Hematopoietic multipotent progenitor cell treated with erythropoietin and hydrocortisone succinate and interleukin-3 and kit ligand, for 6 days (in vitro differentiated cells): ENCODE measurements at places on chromosomes 16 and 17.

DNA sequence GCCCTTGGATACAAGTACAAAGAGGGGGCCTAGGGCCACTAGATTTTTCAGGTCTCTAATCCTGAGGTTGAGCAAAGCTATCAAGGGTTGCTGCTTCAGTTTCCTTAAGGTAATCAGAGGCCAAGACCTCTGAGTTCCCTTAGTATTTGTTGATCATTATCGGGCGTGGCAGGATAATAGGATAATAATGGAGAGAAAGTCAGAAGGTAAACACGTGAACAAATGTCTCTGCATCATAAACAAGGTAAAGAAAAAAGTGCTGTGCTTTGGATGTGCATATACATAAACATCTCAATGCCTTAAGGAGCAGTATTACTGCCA, 41.5 kb upstream of the YPEL2 start:
- peak; percentile 75 for DNase-seq

DNA sequence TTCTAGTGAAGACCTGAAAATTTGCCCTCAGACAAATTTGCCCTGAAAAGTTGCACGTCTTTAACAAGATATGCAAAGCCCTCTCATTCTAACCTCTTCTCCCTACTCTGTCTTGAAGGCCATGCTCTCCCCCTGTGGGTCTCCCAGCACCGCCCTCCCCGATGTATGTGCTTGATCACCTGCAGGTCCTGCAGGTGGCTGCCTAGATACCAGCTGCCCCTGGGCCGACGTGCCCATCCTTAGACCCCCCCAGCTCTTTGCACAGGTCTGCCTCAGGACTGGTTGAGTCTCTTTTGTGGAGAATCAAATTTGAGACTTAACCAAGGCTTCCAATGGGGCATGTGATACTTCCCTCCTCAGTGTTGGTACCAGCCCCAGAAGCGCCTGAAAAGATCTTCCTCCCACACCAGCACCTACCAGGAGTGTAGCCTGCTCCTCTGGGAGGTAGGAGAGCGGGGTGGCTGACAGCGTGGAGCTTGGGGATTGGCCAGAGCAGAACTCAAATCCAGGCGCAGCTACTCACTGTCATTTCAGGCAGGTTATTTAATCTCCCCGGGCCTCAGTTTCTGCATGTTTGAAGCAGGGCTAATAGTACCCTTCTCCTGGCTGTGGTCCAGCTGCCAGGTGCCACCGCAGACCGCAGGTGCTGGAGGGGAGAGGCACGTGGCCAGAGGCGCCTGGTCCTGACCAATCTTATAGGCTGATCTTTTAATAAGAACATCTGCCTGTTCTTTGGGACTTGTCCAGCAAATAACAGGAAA, 4.5 kb upstream of the MRPL38 start:
- no peak for DNase-seq

DNA sequence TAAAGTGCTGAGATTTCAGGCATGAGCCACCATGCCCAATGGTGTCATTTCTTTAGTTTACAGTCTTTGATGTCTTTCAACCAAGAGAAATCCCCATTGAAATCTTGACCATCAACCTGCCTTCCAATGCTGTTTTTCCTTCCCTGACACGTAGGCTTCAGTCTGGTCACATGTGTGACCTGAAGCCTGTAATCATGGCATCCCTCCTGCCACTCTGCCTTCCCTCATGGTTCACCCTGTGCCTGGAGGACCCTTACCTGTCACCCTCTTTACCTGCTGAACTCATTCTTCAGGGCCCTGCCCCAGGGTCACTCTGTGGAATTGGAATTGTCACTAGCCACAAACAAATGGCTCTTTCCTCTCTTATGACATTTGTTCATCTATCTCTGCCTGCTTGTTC, 18.1 kb upstream of the ARHGAP23 start:
- no peak for DNase-seq

DNA sequence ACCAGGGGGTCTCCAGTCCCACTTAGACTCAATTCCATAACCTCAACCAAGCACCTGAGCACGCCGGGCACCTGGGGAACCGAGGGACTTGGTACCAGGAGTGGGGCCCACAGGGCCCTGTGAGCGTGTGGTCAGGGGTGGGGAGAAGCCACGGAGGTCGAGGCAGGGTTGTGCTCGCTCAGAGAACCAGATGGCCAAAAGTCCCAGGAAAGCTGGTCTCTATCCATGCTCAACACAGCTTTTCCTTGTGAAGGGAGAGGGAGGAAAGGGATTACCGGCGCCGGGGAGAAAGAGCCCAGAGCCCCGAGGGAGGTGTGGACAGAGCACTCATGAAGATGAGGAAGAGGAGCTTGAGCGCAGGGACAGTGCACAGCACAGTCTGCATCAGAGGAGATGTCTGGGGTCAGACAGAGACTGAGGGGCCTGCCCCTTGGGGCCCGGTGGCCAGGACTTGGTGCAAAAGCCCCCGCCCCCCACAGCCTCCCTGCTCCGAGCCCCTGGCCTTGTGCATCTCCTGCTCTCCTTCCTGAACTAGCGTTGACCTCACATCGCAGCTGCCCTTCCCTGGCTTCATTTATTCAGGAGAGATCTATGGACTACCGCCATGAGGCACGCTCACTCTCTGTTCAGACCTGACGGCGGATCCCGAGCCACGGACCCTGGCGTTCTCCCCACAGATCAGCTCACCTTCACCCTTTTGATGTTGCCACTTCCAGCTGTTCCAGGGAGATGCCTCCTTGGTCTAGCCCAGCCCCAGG, 355.4 kb upstream of the TNRC6C start:
- no peak for DNase-seq

GRCh38 chr17:49687878-49688491, 10.1 kb upstream of the SPOP start:
- DNase-seq: no peak

DNA sequence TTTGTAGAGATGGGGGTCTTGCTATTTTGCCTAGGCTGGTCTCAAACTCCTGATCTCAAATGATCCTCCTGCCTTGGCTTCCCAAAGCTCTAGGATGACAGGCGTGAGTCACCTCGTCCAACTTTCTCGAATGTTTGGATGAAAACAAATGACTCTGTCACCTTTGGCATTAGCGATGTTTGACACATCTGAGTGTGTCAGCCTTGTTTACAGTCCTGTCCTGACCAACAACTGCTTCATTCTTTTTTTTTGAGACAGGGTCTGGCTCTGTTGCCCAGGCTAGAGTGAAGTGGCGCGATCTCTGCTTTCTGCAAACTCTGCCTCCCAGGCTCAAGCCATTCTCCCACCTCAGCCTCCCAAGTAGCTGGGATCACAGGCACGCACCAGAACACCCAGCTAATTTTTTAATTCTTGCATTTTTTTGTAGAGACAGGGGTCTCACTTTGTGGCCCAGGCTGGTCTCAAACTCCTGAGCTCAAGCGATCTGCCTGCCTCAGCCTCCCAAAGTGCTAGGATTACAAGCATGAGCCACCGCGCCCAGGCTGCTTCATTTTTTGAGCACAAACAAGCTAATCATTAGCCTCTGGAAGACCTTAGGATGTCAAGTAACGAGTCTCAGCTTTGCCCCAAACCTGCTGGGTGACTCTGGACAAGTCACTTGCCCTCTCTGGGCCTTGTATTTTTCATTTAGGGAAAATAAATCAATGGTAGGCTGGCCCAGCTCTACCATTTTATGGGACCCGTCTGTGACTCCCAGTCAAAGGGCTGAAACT, 7.4 kb downstream of the MYH11 start:
- DNase-seq: no peak

- no peak for DNase-seq
Measured at GRCh38 chr17:48601539-48602425, 3.0 kb downstream of the HOXB6 start.

DNA sequence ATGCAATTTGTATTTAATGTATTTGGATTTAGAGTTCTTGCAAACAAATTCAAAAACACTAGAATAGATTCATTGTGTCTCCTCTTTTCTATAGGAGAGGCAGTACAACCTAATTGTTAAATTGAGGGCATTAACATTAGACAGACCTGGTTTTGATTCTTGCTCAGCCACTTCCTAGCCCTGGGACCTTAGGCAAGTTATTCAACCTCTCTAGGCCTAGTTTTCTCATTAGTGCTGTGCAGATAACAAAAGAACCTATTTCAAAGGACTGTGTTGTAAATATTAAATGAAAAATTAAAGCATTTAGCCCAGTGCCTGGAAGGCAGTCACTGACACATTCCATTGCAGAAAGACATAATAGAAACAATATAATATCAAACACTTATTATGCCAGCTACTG, 22.0 kb upstream of the TAOK1 start:
- no peak for DNase-seq

DNA sequence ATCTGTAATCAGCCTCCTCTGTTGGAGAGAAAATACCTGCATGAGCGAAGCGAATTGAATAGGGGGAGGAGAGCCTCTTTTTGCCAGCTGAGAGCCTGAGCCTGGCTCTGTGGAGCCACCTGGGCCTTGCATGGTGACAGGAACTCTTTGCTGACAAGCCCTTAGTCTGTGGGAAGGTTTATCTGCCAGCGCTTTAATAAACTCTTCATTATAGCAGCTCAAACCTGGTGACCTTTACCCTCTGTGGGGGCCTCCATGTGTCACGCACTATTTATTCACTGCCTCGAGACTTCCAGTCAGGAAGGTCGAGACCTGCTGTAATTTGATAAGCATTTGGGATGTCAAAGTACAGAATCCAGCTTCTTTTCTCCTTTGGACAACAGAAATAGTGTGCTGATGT, 282.6 kb downstream of the CBLN1 start:
- no peak for DNase-seq

DNA sequence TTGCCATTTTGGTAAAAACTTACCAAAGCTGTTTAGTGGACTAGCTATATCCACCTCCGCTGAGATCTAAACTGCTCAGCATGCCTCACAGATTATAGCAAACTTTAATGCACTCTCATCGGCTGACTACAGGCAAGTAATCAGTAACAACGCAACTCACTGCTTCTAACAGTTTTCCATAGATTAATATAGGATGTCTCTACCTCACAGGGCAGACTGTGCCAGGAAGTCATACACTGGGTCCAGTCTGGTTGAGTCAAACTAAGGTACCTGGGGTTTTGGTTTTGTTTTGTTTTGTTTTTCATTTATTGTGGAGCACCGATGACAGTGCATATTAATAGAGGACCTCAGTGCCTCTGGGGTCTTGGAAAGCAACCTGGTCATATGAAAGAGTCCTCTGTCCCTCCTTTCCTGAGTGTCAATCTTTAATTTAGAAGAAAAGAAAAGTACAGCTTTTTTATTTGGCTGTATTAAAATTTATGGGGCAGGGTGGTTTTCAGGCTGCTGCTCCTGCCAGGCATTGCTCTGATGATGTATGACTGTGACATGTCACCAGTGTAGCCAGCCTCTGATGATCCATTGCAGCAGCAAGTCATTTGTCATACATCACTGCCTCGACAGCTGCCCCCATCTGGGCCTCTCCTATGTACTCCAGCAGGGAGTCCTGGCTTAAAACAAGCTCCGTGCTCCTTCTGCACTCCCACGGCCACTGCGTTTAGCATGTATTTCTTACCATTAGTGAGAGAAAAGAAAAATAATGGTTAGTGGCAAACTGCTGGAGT, 854.1 kb downstream of the KCNJ2 start:
- DNase-seq: no peak

DNA sequence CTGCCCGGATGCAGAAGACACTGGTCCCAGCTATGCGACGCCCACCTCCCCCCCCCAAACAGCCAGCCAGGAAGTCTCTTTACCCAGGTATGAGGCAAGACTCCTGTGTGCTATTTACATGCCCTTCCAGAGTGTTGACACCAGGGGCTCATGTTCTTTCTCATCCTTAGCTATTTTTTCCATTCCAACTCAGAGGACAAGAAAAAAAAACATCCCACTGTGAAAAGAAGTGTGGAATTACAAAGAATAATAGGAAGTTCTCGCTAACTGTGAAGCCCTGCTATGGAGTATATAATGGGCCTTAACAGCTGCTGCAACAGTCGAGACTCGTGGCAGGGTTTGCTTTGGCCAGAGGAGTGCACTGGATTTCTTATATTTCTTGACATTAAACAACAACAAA, 584.9 kb downstream of the CDH13 start:
- no peak for DNase-seq

DNA sequence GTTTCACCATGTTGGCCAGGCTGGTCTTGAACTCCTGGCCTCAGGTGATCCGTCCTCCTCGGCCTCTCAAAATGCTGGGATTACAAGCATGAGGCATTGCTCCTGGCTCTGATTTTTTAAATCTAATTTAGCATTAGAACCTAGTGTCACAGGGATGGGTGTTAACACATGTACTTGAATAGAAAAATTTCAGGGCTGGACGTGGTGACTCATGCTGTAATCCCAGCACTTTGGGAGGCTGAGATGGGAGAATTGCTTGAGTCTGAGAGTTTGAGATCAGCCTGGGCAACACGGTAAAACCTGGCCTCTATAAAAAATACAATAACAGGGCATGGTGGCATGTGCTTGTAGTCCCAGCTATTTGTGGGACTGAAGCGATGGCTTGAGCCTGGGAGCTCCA, 6.0 kb upstream of the RNF135 start:
- no peak for DNase-seq

DNA sequence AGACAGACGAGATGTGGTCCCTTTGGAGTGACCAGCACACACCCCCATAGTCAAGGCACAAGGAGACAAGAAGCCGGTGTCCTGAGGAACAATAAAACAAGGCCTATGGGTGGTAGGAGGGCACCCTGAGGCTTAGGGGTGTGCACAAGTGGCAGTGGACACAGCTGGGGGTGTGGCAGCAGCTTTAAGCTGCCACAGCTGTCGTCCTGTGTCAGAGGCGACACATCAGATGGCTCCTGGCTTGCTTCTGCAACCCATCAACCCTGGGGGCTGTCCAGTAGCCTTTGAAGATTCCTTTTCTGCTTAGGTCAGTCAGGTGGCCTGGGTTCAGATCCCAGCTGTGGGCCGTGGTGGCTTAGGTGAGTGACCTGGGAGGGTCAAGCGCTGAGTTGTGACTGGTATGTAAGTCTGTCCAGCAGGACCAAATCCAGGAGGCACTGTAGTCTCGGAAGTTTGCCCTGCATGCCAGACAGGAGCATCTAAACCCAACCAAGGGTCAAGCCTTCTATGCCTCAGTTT, 15.8 kb downstream of the DRC3 start:
- DNase-seq: no peak

- DNase-seq: peak; percentile 75
Measured at GRCh38 chr17:3535253-3535995, 22.2 kb downstream of the TRPV3 start.

DNA sequence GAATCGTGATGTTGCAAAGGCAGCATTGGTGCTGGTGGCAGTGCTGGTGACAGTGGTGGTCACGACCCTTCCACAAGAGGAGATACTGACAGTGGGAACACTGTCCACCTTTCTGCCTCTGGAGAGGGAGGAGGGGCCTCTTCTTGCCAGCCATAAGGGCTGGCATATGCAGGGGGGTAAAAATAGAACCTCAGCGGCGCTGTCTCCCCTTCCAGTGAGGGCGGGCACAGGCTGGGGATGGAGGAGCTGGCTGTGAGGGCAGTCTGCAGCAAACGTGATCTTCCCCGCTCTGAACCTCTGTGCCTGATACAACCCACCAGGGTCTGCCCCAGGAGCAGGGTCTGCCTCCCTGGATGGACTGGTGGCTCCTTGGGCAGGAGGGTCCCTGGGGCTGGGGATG, 3.4 kb downstream of the RAP1GAP2 start:
- DNase-seq: no peak

GRCh38 chr16:10333321-10334032, 52.4 kb upstream of the ATF7IP2 start:
- no peak for DNase-seq

- no peak for DNase-seq
Measured at GRCh38 chr17:13600475-13601321, 1.0 kb downstream of the HS3ST3A1 start.

- no peak for DNase-seq
Measured at GRCh38 chr17:37276475-37276874, 99.3 kb upstream of the C17orf78 start.
